ENCODE measurements at places on chromosomes 13 and 19.

DNA sequence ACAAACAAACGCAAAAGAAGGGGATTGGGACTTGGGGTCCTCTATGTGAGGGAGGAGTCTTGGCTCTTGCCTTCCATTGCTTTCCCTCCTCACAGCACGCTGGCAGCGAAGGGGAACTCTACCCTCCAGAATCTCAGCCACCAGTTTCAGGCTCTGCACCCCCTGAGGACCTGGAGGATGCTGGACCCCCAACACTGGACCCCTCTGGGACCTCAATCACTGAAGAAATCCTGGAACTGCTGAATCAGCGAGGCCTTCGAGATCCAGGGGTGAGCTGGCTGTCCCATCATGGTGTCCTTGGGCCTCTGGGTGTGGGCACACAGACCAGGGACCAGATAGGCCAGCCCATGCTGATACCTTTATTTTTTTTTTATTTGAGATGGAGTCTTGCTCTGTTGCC, 9.6 kb downstream of the PLEKHG2 start:
- DNase-seq: no peak

GRCh38 chr19:16541526-16542044, 652 bp downstream of the CHERP start:
- DNase-seq: peak; percentile 9

DNA sequence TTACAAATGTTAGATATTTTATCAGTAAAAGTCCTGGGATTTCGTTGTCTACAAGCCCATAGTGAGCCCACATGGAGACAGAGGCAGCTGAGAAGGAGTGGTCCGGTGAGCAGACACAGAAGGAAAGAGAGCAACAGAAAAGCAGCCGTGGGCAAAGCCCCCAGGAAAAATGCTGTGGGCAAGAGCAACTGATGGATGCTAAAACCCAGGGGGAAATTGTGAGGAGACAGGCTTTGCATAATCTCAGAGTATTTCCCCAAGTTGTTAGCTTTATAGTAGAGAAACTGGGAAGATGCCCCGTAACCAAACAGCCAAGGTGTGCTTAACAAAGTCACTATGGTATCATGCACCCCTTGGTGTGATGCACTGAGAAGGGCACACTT, 35.1 kb downstream of the GJA3 start:
- DNase-seq: no peak

GRCh38 chr19:51094696-51095279, 12.1 kb upstream of the KLK14 start:
- DNase-seq: peak; percentile 34

DNA sequence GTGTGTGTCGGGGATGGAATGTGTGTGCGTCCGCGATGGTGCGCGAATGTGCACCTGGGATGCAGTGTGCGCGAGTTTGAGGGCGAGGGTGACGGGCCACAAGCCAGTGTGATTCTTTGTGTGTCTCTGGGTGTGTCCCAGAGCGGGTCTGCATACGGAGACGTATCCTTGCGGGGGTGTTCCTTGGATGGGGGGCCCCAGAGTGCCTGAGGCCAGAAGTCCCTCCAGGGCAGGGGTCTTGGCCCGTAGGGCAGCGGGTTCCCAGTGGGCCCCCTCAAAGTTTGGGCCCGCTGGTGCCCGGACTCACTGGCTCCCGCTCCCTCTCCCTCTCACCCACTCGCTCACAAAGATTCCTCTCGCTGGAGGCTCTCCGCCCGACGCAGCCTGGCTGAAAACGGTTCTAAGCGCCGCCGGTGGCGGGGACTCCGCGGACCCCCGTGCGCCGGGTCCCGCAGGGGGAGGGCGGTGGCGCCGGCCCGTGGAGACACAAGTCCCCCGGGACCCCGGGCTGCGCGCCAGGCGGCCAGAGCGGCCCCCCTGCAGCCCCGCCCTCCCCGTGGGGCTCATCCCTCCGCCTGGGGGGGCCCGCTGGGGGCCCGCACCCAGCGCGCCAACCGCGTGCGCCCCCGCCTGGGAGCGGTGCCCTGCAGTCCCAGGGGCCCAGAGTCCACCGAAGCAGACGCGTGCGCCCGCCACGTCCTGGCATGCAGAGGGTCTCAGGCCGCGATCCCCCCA, 886 bp downstream of the CRLF1 start:
- DNase-seq: no peak

DNA sequence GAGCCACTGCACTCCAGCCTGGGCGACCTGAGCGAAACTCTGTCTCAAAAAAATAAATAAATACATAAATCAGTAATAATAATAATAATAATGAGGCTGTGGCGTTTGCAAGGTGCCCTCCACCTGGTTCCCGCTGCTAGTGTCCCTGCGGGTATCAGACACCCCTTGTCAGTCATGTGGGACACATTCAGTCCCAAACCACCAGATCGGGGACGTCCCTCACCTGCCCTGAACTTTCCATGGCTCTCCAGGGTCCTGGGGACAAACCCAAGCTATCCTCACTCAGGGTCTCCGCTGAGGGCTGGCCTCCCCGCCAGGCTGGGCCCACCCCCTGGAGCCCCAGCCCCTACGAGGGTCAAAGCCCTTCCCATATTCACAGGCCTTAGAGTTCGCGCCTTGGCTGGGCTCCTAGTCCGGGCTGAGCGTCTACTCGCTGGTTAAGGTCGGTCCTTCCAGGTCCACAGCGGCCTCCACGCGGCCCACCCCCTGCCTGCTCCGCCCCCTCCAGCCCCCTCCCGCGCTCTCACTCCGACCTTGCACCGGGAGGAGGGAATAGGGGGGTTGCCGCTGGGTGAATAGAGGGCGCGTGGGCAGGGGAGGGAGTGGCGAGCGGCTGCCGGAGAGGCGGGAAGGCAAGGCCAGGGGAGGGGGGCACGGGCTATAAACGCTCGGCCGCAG, 349 bp upstream of the KISS1R start:
- DNase-seq: no peak

DNA sequence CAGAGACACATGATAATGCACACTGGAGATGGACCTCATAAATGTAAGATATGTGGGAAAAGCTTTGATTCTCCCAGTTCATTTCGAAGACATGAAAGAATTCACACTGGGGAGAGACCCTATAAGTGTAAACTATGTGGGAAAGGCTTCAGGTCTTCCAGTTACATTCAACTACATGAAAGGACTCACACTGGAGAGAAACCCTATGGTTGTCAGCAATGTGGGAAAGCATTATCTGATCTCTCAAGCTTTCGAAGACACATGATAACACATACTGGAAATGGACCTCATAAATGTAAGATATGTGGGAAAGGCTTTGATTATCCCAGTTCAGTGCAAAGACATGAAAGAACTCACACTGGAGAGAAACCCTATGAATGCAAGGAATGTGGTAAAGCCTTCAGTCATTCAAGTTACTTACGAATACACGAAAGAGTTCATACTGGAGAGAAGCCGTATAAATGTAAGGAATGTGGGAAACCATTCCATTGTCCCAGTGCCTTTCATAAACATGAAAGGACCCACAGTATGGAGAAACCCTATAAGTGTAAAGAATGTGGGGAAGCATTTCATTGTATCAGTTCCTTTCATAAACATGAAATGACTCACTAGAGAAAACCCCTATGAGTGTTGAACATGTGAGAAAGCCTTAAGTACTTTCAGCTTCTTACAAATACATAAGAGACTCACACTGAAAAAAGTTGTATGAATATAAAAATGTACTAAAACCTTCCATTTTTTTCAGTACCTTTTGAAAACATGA, 14.7 kb downstream of the ZNF441 start:
- DNase-seq: no peak

- peak; percentile 18 for DNase-seq
These were observed 352.7 kb upstream of the SGCG start for GRCh38 chr13:22828081-22828480.

- no peak for DNase-seq
These were observed 31.1 kb upstream of the ATP12A start for GRCh38 chr13:24648983-24649687.

DNA sequence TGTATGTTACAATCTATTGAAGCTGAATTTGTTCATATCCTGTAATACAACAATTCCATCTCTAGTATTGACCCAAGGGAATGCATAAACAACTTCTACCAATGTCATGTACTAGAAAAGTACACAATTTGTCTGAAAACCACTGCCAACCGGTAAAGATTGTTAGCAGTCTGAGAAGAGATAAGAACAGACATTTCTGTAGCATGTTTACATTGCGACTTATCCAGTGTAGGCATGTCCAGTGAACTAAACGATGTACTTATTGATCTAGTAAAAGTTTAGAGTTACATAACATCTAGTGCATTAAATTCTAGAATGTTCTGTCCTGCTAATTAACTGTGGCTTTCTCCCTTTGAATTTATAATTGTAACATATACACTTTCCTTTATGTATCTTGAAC, 425.9 kb downstream of the SLITRK6 start:
- no peak for DNase-seq

DNA sequence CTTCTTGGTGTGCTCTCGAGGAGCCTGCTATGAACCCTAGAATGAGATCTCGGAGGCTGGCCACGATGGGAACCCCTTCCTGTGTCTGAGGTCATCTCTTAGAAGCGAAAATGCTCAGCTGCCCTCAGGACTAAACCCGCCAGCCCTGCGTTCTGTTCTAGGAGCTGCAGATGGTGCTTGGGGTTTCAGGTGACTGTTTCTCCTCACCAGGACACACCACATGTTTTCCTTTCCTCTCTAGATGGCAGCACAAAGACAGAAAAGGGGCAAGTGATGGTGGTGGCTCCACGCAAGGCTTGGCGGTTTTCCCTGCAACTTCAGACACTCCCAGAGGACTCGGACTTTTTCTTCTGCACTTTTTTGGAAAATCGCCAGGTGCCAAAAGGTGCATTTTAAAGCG, 60.1 kb downstream of the RNASEH2B start:
- peak; percentile 34 for DNase-seq

DNA sequence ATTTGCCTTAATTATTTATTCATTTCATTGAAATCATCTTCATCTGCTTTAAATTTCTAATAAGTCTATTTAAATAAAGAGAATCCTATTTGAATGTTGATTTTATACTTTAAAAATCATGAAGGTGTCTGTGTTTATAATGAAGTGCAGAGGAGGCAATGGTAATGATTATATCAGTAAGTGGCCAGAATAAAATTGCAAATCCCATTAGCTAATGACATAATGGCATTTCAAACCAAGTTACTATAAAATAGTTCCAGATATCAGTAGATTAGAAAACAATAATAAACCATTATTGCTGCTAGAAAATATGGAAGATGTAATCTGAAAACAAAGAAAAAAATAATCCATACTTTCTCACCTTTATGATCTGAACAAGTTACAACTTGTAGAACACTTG, 647.8 kb upstream of the KLHL1 start:
- DNase-seq: no peak

- peak; percentile 30 for DNase-seq
These were observed 1238.9 kb downstream of the UQCRFS1 start for GRCh38 chr19:27974082-27974513.

DNA sequence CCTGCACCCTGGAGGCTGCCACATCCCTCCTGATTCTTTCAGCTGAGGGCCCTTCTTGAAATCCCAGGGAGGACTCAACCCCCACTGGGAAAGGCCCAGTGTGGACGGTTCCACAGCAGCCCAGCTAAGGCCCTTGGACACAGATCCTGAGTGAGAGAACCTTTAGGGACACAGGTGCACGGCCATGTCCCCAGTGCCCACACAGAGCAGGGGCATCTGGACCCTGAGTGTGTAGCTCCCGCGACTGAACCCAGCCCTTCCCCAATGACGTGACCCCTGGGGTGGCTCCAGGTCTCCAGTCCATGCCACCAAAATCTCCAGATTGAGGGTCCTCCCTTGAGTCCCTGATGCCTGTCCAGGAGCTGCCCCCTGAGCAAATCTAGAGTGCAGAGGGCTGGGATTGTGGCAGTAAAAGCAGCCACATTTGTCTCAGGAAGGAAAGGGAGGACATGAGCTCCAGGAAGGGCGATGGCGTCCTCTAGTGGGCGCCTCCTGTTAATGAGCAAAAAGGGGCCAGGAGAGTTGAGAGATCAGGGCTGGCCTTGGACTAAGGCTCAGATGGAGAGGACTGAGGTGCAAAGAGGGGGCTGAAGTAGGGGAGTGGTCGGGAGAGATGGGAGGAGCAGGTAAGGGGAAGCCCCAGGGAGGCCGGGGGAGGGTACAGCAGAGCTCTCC, 6.9 kb upstream of the CEACAM5 start:
- DNase-seq: peak; percentile 85

GRCh38 chr13:114099191-114099590, 33.2 kb downstream of the RASA3 start:
- peak; percentile 65 for DNase-seq

DNA sequence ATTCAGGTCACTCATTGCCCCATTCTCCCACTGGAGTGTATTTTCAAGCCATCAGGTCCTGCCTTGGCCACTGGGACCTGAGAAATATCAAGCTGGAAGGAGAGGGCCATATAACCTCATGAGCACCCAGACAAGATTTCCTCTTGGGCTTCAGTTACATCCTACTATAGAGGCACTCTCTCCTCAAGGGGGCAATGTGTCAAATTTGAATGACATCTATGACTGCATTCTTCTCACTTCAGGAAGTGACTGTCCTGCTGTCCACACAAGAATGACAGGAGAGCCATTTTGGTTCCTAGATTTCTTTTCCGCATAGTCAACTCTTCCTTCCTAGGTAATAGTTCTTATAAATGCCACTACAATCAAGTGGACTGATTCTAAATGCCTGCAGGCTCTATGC, 416.2 kb downstream of the DIAPH3 start:
- peak; percentile 56 for DNase-seq

DNA sequence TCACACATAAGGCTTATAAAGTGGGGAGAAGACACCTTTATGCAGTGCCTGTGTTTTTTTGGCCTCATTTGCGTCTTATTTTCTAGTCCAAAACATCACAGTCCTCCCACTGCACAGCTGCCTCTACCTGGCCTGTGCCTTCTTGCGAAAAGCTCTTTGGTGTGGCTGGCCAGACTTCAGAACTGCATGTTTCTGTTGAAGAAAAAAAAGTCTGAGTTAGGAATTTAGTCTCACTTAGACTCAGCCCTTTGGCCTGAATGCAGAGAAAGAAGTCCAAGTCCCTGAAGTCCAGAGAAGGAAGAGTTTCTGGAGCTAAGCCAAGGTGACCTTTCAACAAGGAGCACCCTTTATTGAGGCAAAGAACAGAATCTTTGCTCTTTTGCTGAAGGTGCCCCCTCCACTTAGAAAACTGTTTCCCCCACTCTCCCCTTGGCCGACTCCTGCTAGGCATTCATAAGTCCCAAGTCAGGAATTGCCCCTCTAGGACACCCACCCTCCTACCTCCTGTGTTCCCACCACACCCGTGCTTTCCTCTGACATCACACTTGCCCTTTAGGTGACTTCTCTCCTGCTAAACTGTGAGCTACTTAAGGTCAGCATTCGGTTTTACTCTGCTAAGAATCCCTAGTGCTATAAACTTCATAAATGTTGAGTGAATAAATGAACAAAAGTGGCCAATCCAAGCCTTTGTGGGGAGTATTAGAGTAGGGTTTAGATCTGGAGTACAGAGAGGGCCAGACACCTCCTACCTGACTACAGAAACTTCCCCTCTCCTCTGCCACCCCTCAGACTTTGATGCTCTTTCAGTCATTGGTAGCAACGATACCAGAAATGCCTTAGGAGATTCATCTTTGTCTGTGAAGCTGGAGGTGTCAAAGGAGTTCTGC, 226.8 kb downstream of the LACC1 start:
- DNase-seq: no peak

- no peak for DNase-seq
These were observed 29.6 kb upstream of the UBE2L5 start for GRCh38 chr13:30392681-30393045.

GRCh38 chr13:95564091-95564490, 11.6 kb downstream of the CLDN10 start:
- DNase-seq: no peak

GRCh38 chr13:42211704-42212464, 60.1 kb upstream of the AKAP11 start:
- DNase-seq: peak; percentile 12

- no peak for DNase-seq
These were observed 1747.0 kb downstream of the OLFM4 start for GRCh38 chr13:54775501-54776191.

Data from A673 (cell line).